ENCODE measurements at places on chromosomes 5 and 9. TPM values are rescaled to one million over a fixed set of nuclear protein-coding genes. Genes with fewer than 3 reads are reported as not detected.

Gene PIP5KL1
- total RNA-seq = 1.1 TPM

Gene FAM219A
- total RNA-seq = 4.5 TPM

DNA sequence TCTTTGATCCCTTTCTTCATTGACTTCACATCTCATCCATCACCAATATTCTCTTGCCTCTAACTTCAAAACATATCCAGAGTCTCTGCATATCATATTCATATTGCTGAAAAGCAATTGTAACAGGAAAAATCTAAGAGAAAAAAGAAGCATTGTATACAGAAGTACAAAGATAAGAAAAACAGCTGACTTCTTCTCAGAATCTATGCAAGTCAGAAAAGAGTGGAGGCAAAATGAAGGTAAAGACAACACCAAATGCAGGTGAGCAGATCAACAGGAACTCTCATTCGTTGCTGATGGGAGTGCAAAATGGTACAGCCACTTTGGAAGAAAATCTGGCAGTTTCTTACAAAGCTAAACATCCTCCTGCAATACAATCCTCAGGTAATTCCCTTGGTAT lies 155.6 kb downstream of the PHF2 start:
- no peak for DNase-seq

DNA sequence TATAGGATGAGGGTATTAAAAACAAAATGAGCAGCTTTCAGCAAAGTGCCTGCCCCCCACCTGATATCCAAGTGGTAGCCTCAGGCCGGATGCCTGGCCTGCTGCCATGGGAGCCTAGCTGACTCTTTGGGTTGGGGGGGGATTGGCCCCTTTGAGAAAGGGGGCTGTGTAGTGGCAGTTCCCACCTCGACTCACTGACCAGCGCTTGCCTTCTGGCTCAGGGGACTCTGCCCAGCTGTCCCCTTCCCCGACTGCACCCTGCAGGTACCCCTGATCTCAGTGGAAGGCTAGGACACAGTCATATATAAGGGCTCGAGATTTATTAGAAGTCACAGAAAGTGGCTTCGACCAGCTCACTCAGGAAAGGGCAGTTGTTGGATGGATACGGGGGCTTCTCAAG lies 1.5 kb upstream of the NEUROG1 start:
- no peak for DNase-seq

- DNase-seq = peak; percentile 96
Observed at GRCh38 chr5:139638090-139638735, 9.9 kb upstream of the CXXC5 start.

DNA sequence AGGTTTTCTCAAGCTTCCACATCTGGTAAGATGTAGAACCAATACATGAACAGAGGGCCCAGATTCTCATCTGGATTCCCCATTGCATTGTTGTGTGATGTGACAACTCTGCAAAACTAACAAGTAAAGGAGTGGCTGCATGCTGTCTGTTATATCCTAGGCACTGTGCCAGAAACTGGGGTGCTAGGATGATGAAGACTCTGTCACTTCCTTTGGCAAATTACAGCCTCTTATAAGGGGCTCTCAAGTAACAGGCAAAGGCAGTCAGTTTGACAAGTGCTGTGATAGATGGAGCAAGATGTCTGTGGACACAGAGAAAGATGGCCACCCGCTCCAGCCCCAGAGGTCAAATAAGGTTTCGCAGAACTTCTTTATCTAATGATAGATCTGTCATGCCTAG lies 115.7 kb downstream of the PAPPA start:
- no peak for DNase-seq

DNA sequence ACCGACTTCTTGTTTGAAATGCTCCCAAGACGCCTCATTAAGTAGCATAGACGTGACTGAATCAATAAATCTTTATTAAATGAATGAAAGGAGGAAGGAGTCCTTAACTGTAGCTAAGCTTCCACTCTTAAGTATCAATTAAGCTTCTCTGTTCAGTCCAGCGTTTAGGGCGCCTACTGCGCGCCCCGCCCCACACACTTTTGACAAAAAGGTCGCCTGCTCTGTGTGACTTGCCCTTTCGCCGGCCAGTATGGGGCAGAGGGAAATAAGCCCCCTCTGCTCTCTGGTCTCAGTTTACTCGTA lies 662 bp upstream of the DOLPP1 start:
- DNase-seq = no peak

DNA sequence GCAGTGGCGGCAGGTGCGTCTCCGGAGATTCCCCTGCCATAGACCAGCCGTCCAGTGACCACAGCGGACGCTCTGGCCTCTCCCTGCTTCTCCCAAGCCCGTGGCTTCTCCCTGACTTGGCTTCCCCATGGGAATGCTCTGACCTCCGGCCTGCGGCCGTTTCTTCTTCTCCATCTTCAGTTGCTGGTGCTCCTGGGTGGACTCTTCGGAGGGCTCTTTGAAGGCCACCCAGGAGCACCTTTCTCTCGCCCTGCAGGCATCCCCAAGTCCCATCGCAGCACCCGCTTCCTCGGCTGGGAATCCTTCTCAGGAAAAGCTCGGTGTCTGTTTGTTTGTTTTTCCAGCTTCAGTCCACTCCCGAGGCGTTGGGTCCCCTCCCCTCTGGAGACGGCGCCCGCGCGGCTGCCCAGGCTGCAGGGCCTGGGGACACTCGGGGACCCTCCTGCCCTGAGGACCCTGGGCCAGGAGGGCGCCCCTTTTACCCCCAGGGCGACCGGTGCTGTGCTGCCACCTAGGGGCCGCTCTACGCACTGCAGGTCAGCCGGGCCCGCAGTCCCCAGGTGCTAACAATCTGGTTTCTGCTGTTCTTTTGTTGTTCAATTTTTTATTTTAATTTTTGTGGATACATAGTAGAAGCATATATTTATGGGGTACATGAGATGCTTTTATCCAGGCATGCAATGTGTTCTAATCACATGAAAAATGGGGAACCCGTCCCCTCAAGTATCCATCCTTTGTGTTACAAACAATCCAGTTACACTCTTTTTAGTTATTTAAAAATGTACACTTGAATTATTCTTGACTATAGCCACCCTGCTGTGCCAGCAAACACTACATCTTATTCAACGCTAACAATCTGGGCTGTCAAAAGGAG lies 197.9 kb upstream of the ADAMTS16 start:
- DNase-seq = peak; percentile 46

GRCh38 chr5:151703227-151703626 lies 16.5 kb upstream of the SPARC start:
- DNase-seq = no peak
